H9 (cell line): ENCODE measurements at places on chromosomes 1 and 21. TPM values are rescaled to one million over a fixed set of nuclear protein-coding genes. Genes with fewer than 3 reads are reported as not detected.

The DIO1 gene
- total RNA-seq = not detected in 2 replicates

DNA sequence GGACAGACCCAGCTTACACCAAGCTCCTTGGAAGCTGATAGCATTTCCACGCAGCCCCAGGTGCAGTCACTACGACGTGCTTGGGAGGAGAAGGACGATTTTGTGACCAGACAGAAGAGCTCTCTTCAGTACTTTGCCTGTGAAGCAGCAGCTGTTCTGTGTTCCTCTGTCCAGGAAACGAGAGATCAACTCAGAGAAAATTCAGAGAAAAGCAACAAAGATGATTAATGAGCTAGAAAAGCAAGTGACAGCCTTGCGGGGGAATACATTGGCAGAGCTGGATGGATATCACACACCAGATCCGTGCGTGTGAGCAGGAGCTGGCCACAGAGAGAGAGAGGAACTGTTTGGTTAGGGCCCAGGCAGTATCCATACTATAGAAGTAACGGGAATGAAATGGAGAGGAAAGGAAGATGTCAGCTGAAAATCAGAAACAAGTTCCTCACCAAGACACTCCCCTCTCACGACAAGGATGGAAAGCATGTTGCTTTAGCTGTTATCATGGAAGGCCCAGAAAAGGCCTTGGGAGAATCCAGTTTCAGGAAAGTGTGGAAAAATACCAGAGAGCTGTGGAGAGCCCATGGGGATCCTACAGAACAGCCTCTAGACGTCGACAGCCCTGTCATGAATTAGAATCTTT lies 106.2 kb downstream of the TOMM20 start:
- DNase-seq = no peak

DNA sequence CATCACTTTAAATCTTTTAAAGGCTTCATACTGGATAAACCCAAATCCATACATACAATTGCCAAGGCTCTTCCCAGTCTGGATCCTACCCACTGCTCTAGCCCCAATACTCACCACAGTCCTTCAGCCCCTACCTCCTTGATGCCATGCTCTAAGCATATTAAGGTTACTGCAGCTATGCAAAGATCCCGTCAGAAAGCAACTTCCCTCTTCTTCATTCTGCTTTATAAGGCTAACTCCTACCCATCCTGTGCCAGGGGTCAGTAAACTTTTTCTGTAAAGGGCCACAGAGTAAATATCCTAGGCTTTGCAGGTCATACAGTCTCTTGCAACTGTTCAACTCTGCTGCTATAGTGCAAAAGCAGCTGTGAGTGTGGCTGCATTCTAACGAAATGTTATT lies 34.3 kb upstream of the MTF1 start:
- DNase-seq = no peak

- no peak for DNase-seq
Measured at GRCh38 chr1:2378441-2378851, 12.9 kb downstream of the MORN1 start.

The CR1 gene
- total RNA-seq = 0.02 and 0.04 TPM in 2 replicates

The TMPRSS2 gene
- 10.2 and 12.1 TPM in 2 replicates for total RNA-seq

- no peak for DNase-seq
Measured at GRCh38 chr1:38777464-38777957, 82.1 kb downstream of the RRAGC start.

GRCh38 chr1:247386217-247386616 lies 29.8 kb upstream of the NLRP3 start:
- no peak for DNase-seq

The ARHGAP29 gene
- 1.0 and 1.3 TPM in 2 replicates for total RNA-seq

The SH2D5 gene
- 7.2 and 8.7 TPM in 2 replicates for total RNA-seq

GRCh38 chr1:59332983-59333382 lies 36.1 kb downstream of the FGGY start:
- no peak for DNase-seq

- no peak for DNase-seq
Measured at GRCh38 chr21:33455686-33456446, 23.9 kb downstream of the TMEM50B start.

The GBP1 gene
- total RNA-seq = not detected in 2 replicates

The TNN gene
- total RNA-seq = 0.11 and 0.22 TPM in 2 replicates

The KRTAP19-1 gene
- total RNA-seq = not detected in 2 replicates

DNA sequence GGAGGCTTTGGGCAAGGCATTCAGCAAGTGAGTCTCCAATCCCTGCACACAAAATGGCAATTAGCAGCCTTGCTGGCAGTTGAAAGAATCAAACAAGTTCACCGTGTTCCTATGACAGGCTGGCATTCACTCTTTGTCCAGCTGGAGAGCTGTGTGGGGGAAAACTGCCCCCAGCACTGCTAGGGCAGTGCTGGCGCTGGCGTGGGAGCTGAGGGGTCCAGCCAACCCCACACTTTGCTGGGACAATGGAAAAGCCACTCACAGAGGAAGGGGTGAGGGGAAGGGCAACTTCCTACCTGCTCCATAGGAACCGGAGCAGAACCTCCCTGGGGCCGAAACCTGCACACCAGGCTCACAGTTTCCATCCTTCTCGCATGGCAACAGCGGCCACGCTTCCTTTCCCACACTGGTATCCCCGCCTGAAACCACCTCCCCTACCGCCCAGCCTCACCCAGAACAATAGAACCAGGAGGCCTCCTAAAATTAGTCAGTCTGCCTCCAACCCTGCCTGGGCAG lies 26.7 kb upstream of the KCNN3 start:
- DNase-seq = no peak

- no peak for DNase-seq
Measured at GRCh38 chr21:46545363-46545762, 59.5 kb downstream of the S100B start.

- no peak for DNase-seq
Measured at GRCh38 chr1:100246738-100247137, 2.9 kb downstream of the DBT start.

The PDE9A gene
- 28.2 and 31.9 TPM in 2 replicates for total RNA-seq

GRCh38 chr1:189775343-189775742 lies 702.3 kb downstream of the BRINP3 start:
- DNase-seq = no peak

The OR2T11 gene
- not detected in 2 replicates for total RNA-seq

The OR2T33 gene
- not detected in 2 replicates for total RNA-seq

- no peak for DNase-seq
Measured at GRCh38 chr1:227709451-227709850, 25.7 kb downstream of the JMJD4 start.

GRCh38 chr21:33025489-33026442 lies at the start of gene OLIG2:
Gene OLIG2 (plus strand): TSS chr21:33025935. CDS start chr21:33026863, 928 bp downstream.
- DNase-seq = peak; percentile 96

GRCh38 chr1:30817077-30817438 lies 59.5 kb upstream of the LAPTM5 start:
- DNase-seq = no peak

The HOOK1 gene
- 31.0 and 42.0 TPM in 2 replicates for total RNA-seq

- no peak for DNase-seq
Measured at GRCh38 chr1:40003156-40004093, 37.1 kb upstream of the CAP1 start.

DNA sequence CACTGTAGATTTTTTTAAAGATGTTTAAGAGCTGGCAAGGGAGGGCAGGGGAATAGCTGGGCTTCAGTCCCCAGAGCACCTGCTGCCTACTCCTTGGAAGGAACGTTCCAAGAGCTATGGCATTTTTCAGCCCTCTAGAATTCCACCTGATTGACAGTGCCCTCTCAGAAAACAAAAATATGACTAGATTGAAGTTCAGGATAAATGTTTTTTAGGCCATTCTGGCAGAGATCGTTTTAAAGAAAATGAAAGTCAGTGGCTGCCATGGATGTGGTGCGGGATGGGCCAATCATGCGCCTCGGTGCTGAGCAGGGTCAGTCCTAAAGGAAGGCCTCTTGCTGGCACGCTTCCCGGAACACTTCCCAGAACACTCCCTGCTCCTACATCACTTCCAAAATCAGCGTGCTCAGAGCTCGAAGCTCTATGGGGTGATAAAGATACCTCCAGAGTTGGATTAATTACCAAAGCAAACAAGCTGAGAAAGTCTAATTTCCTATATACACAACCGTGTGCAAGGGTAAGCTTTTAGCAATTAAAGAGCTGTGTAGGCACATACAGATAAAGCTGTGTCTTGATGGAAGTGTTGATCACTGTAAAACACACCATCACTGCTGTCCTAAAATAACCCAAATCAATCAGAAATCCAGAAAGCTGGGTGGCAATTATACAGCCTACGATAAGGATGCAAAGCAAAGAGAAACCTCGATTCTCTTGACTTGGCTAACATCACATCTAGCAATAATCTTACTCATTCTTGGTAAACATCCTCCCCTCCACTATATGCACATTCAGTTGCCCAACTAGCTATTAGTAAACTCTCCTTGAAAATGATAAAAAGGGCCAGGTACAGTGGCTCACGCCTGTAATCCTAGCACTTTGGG lies 34.6 kb downstream of the TGFBR3 start:
- DNase-seq = no peak

DNA sequence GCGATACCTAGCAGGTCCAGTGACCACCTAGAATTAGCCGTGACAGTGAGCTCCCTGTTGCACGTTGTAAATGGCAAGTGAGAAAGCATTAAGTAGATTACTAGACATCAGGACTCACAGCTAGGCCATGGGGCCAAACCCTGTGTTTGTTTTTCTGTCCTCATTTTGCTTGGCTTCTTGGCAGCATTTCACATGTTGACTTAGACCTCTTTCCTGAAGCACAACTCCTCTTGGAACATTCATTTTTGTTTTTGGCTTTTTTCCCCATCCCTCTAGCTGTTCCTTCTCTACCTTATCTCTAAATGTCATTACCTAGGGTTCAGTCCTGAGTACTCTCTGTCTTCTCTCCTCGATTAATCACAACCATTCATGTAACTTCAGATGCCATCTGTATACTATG lies 16.9 kb upstream of the PTPN14 start:
- no peak for DNase-seq

The ASCL5 gene
- 0.15 and 0.31 TPM in 2 replicates for total RNA-seq

GRCh38 chr1:163875927-163876320 lies 554.2 kb downstream of the NUF2 start:
- DNase-seq = no peak

The RIIAD1 gene
- 1.4 TPM in 1 of 2 replicates, not detected in the other for total RNA-seq

The ALX3 gene
- not detected in 2 replicates for total RNA-seq

- DNase-seq = no peak
Measured at GRCh38 chr1:92495392-92496063, 8.8 kb upstream of the GFI1 start.

- DNase-seq = peak; percentile 54
Measured at GRCh38 chr1:20640183-20640597, 6.9 kb downstream of the PINK1 start.

DNA sequence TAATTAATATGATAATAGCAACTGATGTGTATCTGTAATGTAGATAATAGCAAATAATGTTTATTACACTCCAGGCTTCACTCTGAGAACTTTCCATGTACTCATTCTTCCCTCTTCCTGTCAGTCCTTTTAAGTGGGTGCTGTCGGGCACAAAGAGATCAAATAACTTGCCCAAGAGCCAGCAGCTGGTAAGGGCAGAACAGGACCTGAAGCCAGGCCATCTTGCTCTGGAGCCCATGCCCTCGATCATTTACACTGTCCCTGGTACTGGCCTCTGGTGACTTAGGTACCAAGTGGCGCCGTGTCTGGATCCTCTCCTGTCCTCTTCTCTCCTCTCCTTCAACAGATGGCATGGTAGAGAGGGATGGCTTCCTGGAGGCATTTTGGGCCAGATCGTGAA lies 97.2 kb downstream of the VPS13D start:
- no peak for DNase-seq

DNA sequence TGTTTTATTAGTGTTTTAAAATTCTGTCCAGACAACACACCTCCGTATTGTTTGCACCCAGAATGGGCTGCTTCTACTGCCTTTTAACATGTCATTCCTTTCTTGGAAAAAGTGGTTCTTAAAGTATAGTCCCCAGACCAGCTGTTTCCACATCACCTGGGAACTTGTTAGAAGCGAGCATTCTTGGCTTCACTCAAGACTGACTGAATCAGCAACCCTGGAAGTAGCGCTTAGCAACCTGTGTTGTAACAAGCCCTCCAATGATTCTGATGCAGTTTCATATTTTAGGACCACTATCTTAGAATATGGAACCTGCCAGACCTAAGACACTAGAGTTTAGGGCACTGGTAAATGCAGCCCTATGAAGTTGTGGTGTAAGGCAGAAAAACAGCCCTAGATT lies 6.0 kb upstream of the PPIE start:
- DNase-seq = no peak

GRCh38 chr1:234148816-234149215 lies 224.4 kb upstream of the COA6 start:
- no peak for DNase-seq

GRCh38 chr1:3275471-3276340 lies 178.8 kb upstream of the ARHGEF16 start:
- DNase-seq = no peak

DNA sequence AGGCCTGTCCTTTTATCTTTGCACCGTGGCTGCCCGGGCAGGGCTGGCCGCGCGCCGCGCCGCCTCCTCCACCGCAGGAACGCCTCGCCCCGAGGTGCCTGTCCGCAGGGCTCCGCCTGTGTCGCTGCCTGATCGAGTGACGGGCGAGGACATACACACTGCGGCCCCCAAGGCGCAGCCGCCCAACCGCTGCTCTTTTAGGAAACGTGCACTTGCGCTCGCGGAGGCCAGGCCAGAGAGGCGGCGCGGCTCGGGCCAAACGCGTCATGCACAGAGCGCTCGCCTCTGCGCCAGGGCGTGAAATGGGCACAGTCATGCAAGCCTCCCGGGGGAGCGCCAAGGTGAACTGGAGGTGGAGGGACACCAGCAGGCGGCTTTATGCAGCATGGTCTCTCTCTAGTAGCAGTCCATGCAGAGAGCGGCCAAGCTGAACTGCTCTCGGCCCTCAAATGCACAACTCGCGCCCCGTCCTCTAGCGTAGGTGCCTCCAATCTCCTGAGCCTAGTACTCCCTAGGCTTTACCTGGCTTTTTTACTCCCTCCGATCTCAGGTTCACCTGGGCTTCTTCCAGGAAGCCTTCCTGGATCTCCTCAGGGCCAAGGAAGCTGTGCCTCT lies 12.9 kb downstream of the TRABD2B start:
- DNase-seq = peak; percentile 74

DNA sequence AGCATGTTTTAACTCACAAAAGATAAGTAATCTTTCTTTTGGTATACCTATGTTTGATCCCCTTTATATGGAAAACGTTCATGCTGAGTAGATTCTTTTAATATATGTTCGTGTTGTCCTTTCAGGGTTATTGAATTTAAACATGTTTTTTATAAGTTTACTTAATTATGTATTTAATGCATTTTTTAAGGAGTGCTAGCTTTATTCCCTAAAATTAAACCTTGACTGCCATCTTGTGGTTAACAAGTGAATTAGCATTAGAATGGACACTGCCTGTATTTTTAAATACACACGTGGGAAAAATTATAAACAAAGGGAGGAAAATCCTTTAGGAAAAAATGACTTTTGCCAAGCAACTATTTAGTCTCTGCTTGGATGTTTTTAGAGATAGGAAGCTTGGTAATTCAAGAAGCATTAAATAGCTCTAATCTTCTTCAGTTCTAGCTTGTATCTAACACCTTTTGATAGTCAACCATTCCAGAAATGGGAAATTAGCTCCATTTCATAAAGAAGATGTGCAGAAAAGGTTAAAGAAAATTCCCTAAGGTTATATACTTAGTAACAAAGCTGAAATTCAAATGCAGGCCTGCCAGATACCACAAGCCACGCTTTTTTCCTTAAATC lies 43.0 kb downstream of the UBE2U start:
- DNase-seq = no peak
